ENCODE measurements at places on chromosomes 12 and 14. TPM values are rescaled to one million over a fixed set of nuclear protein-coding genes. Genes with fewer than 3 reads are reported as not detected.

GRCh38 chr12:10562306-10562933 is 51.0 kb downstream of the MAGOHB start:
- DNase-seq: peak; percentile 78

GRCh38 chr14:38774162-38774561 is 328.9 kb downstream of the SEC23A start:
- DNase-seq: no peak

DNA sequence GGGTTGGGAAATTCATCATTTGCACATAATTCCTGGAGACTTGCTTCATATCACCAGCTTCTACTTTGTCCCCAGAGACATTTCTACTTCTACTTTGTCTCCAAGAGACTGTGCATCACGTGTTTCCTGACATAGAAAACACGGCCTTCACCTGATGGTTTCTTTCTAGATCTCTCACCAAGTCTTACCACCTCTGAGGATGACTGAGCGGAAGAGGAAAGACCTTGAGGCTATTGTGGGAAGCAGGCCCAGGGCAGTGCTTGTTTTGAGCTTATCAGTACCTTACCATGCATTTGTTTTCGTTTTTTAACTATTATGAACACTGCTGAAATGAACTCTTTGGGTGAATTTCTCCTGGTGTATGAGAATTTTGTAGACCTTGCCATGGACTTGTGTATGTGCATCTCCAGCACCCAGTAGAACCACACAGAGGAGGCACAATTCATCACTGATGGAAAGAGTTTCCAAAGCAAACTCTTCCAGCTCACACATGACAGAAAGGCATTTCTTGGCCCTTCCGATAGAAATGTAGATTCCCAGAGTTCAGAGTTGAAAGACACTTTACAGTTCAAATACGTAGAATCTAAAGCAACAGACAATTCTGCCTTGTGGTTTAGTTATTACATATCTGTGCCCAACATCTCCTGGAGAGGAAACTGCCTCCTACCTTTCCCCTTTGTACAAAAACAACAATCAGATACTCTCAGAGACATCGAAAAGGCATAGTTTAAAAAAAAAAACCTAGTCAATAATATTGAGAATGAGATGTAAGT is 434.7 kb downstream of the FUT8 start:
- no peak for DNase-seq

DNA sequence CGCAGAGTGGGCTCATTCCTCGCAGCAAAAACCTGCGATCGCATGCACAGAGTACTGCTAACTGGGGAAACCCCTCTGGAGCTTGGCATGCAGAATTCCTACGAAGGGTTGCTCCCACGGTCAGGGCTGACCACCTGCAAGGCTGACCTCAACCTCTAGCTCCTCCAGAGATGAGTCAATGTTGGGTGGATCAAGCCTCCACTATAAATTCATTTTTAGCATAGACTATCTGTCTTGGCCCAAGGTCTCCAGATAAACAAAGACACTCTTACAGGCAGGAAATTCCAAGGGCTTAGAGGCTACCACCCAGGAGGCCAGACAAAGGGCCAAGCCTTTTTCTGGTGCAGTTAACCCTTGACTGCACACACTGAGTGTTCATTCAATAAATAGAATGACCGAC is 296.5 kb downstream of the TMEM132D start:
- no peak for DNase-seq

- DNase-seq: no peak
These were observed 370.2 kb downstream of the DPF3 start for GRCh38 chr14:72523424-72524294.

DNA sequence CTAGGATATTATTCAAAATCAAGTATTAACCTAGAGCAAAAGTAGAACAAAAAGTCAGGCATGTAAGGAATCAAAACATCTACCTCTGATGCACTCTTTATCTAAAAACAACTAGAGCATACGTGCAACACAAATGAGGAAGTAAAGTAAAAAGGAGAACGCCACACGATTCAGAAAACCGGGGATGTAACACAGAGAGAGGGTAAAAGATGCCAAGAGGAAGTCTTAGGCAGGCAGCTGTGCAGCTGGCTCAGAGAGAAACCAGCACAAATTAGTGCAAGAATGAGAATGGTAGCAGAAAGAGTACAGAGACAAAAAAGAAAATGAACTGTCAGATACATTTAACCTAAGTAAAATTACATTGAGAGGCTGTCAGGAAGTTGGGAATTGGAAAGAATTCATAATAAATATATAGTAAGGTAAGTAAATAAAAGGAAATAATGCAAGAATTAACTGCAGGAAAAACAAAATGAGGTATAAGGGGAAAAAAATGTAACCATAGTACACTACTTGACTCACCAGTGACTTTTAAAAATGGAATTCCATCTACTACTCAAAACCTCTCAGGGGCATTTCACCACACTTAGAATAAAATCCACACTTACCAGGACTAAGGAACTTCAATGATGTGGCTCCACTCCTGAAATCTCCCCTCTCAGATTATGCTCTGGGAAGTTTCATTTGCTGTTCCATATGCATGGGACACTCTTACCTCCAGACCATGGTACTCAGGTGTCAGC is 17.1 kb downstream of the BCAT1 start:
- peak; percentile 92 for DNase-seq

GRCh38 chr12:29561664-29562071 is 64.2 kb upstream of the OVCH1 start:
- DNase-seq: no peak

DNA sequence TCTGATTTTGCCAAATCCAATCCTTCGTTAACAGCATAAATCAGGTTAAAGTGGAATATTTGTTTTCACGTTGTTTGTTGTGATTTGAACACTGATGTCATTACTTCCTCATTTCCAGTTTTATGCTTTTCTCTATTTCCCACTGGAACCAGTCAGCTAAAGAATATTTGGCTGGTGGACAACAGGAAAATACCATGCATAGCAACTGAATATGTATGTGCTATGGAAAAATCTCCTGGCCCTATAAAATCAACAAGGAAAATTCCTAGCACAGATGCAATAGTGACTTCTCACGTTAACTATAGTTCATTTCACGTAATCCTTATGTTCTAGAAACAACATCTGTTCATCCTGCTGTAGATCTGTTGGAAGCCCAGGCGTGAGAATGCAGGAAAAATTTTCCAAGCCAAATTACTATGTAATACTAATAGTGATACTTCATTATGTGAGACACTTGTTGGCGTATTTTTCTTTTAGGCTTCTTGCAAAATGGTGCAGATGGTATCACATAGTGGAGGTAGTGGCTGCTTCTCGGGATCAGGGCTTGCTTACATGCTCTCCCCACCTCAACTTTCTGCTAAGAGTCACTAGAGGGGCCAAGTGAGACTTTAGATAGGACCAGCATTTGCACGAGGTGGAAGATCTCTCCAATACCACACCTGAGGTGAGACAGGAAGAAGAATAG is 86.3 kb upstream of the USP44 start:
- DNase-seq: no peak

- DNase-seq: no peak
These were observed 14.4 kb downstream of the ISCU start for GRCh38 chr12:108576660-108577234.

- no peak for DNase-seq
These were observed 122.2 kb downstream of the PTPRO start for GRCh38 chr12:15444523-15444922.

DNA sequence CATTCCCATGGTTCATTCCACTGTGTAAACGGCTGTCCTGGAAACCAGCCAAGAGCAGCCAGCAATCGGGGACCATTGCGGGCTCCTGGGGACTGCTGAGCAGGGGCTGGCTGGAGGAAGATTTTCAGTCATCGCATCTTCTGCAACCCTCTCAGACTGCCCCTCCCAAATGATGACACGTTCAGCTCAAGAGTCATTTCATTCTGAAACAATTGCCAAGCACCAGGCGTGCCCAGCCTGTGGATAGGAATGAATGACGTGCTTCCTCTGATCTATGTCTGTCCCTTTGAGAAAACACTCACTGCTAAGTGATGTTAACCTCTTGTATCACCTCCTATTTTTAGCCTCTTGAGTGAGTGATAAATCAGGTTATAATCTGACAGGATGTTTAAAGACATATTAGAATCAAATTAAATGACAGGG is 62.0 kb downstream of the NDUFA12 start:
- DNase-seq: peak; percentile 26

DNA sequence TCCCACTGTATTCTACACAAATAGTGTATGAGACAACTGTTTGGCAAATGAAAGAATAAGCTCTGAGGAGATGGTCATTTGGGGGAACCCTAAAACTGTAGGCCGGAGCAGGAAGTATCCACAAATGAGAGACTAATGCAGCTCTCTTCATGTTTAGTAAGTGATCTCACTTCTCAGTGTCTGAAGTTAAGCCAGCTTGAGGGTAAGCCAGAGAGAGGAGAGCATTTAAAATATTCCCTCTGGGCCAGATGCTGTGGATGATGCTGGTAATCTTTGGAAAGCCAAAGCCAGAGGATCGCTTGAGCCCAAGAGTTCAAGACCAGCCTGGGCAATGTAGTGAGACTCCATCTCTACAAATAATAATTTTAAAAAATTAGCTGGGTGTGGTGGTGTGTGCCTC is 130.6 kb upstream of the SINHCAF start:
- no peak for DNase-seq

- DNase-seq: no peak
These were observed 16.2 kb downstream of the CDK17 start for GRCh38 chr12:96383991-96384390.

- DNase-seq: no peak
These were observed 31.2 kb upstream of the DYNC1H1 start for GRCh38 chr14:101933209-101933608.

GRCh38 chr14:65377576-65377975 is 35.0 kb upstream of the FUT8 start:
- no peak for DNase-seq

GRCh38 chr14:100448376-100448775 is 125.2 kb downstream of the SLC25A47 start:
- DNase-seq: no peak

DNA sequence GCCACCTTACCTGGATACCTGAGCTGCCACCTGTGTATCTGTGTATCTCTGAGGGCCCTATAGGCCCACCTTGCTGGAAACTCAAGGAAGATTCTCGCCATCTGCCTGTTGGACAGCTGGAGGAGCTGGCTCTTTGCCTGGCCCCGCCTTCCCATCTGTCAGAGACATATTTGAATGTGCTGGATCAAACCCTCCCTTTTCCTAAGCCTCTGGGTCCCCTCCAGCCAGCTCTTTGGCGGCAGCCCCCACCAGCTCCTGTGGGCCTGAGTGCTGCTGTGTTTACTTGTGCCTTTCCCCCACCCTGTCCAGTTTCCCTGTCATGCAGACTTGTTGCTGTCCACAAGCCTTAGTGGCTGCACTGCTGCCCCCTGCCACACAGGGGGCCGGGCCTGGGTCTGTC is 55.9 kb upstream of the SRSF5 start:
- no peak for DNase-seq

RNASE7 gene
- total RNA-seq: not detected

SSTR1 gene
- total RNA-seq: not detected

HOXC12 gene
- total RNA-seq: not detected

PGF gene
- total RNA-seq: 3.5 TPM

MGP gene
- total RNA-seq: not detected

DPPA3 gene
- not detected for total RNA-seq

PLEKHG7 gene
- total RNA-seq: not detected

KRT85 gene
- not detected for total RNA-seq

ANG gene
- total RNA-seq: 0.32 TPM

TEAD4 gene
- not detected for total RNA-seq
